ENCODE measurements at places on chromosomes 2 and 18. TPM values are rescaled to one million over a fixed set of nuclear protein-coding genes. Genes with fewer than 3 reads are reported as not detected.

- no peak for DNase-seq
These were observed 71.1 kb upstream of the TFCP2L1 start for GRCh38 chr2:121356058-121356640.

Gene SERPINB8
- 18.7 TPM for total RNA-seq

DNA sequence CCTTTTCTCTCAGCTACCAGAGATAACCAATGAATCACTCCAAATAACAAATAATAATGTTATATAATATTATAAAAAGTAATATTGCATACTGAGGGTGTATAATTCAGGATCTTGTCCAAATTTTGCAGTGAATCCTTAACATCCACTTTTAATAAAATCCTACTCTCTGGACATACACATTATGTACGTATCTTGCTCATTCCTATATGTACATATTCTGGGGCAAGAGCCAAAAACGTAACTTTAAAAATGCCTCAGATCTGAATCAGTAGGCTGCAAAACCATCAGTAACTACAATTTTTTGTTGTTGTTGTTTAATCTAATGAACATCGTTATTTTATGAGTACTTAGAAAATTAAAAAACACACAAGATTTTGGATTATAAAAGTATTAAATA is 65.3 kb downstream of the SMAD2 start:
- DNase-seq, result no peak

Gene SLC40A1
- total RNA-seq, result 53.3 TPM

Gene ICOS
- total RNA-seq, result 1.7 TPM

Gene COQ10B
- 28.5 TPM for total RNA-seq

- no peak for DNase-seq
These were observed 235.4 kb upstream of the FANCL start for GRCh38 chr2:58476556-58476955.

Gene NTSR2
- not detected for total RNA-seq

DNA sequence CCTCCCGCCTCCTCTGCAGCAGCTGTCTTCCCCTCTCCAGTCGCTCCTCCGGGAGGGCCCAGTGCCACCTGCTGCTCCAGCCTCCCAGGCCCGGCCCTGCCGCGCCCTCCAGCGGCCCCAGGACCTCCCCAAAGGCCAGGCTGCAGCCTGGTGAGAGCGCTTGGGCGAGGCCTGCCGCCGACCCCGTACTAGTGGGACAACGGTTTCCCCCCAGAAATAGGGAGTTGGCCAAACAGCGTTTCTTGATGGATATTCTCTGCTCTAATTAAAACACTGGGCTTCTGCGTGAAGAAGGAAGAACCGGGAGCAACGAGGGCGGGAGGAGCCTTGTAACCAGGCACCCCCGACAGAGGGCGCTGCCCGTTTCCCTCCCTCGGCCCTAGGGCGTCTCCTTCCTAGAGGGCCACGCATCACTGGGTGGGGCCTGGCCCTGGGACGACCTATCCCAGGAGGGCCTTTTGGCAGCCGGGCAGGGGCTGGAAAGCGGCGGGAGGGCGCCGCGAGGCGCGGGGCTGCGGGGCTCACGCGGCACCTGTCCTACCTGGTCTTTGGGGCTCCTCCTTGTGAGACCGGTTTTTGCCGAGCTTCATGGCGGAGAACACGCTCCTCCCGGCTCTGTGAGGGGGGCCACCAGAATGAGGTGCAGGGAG is 25.4 kb upstream of the OTOF start:
- DNase-seq, result no peak

Gene KIAA2012
- not detected for total RNA-seq

Gene GORASP2
- total RNA-seq, result 18.2 TPM

Gene CTLA4
- total RNA-seq, result 7.9 TPM

Gene ERICH2
- total RNA-seq, result not detected

DNA sequence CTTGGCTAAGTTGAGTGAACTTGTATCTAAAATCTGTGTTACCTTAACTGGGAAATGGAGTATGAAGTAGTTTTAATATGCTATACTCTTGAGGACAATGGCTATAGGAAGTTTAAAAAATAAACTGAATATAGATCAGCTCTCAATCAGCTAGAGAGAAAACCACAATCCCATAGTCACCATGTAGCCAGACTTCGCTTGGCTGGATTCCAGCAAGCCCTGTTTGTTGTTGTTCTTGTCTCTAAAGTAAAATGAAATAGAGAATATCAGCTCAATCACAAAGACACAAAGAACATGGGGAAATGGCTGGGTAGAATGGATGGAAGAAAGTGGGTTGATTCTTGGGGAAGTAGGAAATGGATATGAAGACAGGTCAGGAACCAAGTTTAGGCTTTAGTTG is 234.9 kb downstream of the PHLPP1 start:
- DNase-seq, result no peak

GRCh38 chr2:203648273-203648672 is 58.2 kb upstream of the CD28 start:
- no peak for DNase-seq

GRCh38 chr2:215479536-215480240 is 43.8 kb upstream of the FN1 start:
- DNase-seq, result no peak

All from vagina (tissue), 2 donors.